ENCODE measurements at places on chromosomes 1 and 21.
A peak's percentile ranks its signal among the peaks of the same experiment; 100 is the strongest.

DNA sequence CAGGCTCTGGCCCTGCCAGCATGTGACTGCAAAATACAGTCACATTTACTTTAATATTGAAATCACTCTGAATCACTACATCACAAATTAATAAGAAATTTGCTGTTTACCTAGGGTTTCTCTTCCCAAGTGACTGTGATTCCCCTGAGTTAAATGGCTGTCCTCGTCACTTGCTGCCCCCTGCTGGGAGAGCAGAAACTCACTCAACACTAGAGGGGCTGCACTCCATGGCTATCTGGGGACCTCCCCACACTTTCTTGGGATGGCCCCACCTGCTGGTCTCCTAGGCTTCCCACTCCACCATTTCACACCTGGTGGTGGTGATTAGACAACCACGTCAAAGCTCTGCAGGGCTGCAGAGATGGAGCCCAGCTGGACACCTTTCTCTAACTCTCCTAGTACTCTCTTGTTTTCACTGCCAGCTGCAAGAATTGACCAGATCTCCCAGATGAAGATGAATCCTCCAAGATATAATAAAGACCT is 63.4 kb downstream of the CD2 start:
- DNase-seq = peak; percentile 85

- DNase-seq = no peak
Measured at GRCh38 chr1:49199564-49199963, 422.9 kb upstream of the BEND5 start.

- peak; percentile 28 for DNase-seq
Measured at GRCh38 chr1:63322944-63323864, 837 bp downstream of the FOXD3 start.

- DNase-seq = no peak
Measured at GRCh38 chr1:44289530-44289929, 65.5 kb downstream of the ERI3 start.

GRCh38 chr1:183180218-183180617 is 5.8 kb upstream of the LAMC2 start:
- no peak for DNase-seq

DNA sequence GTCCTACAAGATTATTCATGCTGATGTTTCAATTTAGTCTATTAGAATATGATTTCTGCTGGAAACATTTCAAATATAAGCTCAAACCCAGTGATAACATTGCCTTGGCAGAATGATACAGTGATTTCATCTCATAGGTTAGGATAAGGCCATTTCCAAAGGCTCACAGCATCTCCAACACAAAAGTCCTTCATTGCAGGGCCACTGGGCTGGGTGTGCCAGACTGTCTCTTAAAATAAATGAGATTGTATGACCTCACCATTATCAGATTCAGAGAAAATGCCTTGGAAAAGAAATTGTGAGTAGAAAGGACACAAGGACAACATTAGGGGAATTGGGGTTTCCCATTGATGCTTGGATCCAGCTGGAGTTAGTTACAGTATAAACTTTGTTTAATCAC is 30.4 kb downstream of the NGF start:
- DNase-seq = no peak
